ENCODE measurements at places on chromosomes 4 and X. TPM values are rescaled to one million over a fixed set of nuclear protein-coding genes. Genes with fewer than 3 reads are reported as not detected.

- no peak for DNase-seq
Measured at GRCh38 chr4:153759407-153760316, at the start of gene RNF175. Gene RNF175 (minus strand): TSS chr4:153760024. CDS start chr4:153759862, 162 bp downstream.

NKAP gene
- 8.0 TPM for total RNA-seq

DNA sequence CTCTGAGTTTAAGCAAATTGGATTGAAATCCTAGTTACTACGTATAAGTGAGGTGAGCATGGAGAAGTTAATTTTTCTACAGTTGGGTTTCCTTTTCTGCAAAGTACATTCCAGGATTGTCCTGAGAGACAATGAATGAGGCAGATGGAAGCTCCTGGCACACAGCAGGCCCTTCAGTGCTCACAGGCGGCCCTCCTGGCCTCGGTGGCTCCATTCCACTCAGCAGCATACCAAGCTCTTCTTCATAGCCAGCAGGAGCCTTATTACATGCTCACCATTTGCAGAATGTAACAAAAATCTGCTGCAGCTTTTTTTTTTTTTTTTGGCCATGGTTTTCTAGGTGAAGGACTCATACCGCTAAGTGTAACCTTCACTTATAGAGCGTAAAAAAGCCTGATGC lies 113.2 kb upstream of the FAM9B start:
- no peak for DNase-seq

- no peak for DNase-seq
Measured at GRCh38 chrX:39299615-39300014, 498.4 kb downstream of the MID1IP1 start.

DNA sequence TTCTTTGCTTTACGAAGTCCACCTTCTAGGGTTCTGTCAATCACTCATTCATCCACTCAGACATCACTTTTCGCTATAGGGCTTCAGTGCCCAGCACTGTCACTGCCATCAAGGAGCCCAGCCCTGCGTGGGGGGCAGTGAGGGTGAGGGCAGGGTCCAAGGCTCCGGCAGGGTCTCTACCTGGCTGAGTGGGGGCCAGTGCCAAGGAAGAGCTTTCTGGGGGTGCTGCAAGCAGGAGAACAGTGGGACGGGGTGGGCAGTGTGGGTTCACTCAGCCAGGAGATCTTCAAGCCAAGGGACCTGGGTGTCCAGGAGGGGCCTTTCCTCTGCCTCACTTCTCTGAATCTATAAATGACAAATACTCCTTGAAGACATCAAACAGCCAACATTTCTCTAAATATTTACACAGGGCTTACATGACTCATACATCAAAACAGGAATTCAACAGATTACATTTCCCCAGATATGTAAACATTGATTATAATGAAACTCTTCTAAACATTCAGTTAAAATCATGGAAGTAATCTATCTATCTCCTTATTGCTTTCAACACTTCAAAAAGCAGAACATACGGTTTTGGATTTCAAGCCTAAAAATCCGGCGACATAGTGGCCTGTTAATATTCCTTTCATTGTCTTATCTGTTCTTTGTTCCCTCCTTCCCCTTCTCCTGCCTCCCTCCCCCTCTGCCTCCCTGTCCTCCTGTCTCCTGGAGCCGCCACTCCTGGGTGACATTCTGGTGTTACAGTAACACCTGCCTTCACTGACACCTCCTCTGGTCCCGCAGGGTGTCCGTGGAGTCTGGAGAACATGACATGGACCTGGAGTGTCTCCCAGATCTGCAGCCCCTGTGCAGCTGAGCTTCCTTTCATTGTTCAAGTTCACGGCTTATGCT lies 94.4 kb upstream of the ADRA2C start:
- DNase-seq: no peak

GRCh38 chr4:168853770-168854169 lies 156.3 kb downstream of the CBR4 start:
- no peak for DNase-seq

- DNase-seq: no peak
Measured at GRCh38 chrX:152079768-152080167, 58.6 kb downstream of the MAGEA10 start.

TCEAL7 gene
- total RNA-seq: 7.9 TPM

DNA sequence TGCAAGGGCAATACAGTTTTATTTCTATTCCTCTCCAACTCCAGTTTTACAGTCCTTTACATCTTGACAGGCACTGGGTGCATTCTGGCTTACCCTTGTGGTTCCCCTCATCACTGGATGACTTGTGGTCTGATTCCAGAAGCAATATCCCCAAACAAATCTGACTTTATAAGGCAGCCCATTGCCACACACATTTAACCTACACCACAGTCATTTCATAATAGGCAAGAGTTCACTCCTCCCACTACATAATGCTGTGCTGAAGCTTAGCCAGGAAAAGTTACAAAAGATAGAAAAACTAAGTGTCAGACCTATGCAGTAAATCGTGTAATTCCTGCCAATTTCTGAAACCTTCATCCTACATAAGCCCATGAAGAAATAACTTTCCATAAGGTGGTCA lies 82.9 kb upstream of the MID1IP1 start:
- DNase-seq: no peak

All from ureter (tissue), 1 donor.